ENCODE measurements at places on chromosomes 5 and 9.

GRCh38 chr5:133781436-133782225, 169.3 kb upstream of the FSTL4 start:
- DNase-seq = no peak

GRCh38 chr9:106896695-106897094, 33.7 kb downstream of the ZNF462 start:
- no peak for DNase-seq

DNA sequence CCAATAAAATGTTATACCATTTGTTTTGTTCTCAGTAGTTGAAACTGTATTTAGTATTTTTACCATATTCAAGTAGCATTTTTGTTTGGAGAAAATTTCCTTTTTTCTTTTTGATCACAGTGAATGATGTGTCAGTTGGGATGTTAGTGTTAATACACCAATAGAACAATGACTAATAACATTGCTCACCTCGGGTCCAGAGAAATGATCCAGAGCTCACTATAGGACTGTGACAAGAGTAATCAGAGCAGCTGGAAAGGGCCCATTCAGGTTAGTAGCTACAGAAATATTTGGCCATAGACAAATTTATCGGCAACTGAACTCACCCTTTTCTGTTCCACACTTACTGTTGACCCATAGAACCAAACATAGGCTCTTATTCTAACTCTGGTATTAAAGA, 989.2 kb downstream of the TLE4 start:
- no peak for DNase-seq

DNA sequence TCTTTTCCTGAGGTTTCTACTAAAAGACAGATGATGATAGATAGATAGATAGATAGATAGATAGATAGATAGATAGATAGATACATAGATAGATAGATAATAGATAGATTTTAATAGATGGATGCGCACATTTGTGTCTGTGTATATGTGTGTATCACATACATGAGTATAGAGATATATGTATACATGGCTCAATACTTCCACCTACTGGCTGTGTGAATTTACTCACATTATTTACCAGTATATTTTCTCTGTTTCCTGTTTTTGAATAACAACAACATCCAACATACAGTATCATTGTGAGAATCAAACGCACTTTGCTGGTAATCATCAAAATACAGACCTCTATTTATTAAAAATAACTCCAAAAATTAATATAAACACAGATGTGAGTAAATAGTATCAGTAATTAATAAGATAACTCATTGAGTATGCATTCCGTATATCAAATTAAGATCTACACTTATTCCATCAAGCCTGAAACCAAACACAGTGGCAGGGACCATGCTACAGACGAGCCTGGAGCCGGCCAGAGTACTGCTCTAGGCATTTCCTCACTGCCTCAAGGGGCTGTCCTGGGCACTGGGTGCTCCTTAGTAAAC, 338.0 kb downstream of the SEMA5A start:
- peak; percentile 8 for DNase-seq

- no peak for DNase-seq
These were observed 250.5 kb downstream of the DENND1A start for GRCh38 chr9:123679330-123679987.

DNA sequence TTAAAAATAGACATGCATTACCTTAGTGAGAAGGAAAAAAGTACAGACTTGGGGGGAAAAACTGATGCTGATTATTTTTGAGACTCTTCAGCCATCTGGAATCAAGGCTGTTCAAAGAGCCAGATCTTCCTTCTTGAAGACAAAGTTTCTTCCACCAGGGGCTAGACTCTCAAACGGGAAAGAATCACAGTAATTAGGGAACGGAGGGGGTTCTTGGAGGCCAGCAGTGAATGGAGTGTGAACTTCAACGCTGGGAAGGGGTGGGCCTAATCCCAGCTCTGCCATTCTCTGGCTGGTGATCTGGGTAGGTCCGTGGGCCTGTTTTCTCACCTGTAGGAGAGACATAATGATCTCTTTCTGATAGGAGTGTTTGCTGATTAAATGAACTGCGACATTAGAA, 21.1 kb upstream of the LHX2 start:
- DNase-seq = no peak

- no peak for DNase-seq
These were observed 70.0 kb downstream of the ZNF354C start for GRCh38 chr5:179130101-179130681.

DNA sequence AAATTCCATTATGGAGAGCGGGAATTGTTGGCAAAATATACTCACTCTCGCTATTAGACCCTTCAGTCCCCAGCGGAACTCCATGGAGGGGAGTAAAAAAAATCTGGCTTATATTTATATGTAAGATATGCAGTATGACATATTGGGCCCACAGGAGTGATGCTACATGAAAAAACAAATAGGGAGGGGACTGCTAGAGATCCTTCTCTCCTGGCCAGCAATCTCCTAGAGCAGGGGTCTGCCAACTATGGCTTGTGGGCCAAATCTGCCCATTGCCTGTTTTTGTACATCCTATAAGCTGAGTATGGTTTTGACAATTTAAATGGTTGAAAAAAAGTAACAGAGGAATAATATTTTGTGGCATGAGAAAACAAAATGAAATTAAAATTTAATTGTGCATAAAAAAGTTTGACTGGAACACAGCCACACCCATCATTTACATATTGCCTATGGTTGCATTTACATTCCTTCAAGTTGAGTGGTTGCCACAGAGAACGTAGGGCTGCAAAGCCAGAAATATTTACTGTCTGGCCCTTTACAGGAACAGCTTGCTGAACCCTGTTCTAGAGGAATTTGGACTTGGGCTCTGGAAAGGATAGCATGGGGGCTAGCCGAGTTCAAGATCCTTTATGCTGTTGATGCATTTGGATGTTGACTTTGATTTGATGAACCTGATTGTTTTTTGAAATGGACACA, 197.3 kb upstream of the CLINT1 start:
- DNase-seq = no peak

DNA sequence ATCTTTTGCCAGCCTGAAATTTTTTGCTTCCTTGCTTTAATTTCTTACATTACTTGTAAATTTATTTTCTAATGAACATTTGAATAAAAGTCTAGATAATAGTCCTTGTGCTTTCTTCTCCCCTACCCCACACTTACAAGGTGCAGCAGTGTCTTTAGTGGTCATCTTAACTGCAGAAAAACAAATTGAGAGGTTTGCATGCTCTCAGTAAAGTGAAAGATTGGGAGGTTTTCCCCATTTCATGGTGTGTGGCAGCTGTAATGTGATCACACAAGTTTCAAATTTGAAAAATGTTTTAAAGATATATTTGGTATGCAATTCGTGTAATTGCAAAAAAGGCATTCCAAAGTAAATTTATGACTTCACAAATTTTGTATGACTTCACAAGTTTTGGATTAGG, 14.7 kb downstream of the APC start:
- no peak for DNase-seq

- DNase-seq = no peak
These were observed 34.8 kb upstream of the RAPGEF1 start for GRCh38 chr9:131774636-131775035.

DNA sequence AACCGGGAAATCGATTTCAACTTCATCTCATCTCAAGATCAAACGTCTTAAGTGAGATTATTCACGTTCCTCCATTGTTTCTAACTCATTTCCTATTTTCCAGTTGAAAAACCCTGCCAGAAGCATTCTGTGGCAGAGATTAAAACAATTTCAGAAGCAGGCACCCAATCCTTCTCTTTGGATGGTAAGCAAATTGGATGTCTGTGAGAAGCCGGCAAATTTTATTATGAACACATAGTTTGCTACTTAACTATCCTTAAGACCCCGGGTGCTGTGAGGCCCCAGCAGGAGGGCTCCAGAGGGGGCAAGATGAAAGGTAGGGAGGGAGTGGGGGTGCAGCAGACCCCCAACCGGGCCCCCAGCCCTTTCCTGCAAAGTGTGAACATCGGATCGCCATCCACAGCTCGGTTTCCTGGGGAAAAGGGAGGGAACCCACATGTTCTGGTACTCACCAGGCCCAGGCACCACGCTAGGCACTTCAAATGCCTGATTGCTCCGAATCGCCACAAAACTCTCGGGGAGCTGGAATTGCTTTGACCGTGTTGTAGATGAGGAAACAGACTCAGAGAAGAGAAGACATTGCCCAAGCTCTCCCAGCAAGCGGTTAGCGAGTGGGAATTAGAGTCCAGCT, 167.1 kb upstream of the MVB12B start:
- no peak for DNase-seq

DNA sequence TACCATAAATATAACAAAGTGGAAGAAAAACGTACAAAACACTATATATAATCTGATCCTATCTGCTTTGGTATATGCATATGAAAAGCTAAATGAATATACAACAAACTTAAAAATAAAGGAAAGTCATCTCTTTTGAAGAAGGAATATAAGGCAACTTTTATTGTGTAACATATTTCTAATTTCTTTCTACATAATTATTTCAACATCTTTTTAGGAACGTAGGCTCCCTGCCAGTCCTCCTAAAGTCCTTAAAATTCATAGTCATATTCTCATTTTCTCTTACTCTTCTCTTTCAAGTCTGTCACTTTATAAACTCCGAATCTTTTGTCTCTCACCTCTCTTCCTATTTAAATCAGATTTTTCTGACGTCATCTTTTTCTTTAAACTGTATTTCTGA, 9.6 kb downstream of the DEPDC1B start:
- no peak for DNase-seq

DNA sequence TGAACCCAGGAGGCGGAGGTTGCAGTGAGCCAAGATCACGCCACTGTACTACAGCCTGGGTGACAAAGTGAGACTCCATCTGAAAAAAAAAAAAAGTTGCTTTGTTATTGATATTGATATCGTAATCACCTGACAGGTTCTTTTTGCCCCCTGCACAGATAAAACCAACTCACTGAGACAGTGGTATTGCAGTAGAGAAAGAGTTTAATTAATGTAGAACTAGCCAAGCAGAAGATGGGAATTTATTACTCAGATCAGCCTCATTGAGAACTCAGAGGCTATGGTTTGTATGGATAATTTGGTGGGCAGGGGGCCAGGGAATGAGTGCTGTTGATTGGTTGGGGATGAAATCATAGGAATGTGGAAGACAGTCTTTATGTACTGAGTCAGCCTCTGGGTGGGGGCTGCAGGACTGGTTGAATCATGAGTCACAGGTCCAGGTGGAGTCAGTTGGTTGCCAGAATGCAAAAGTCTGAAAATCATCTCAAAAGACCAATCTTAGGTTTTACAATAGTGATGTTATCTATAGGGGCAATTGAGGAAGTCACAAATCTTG, 35.8 kb upstream of the MEGF10 start:
- DNase-seq = no peak

DNA sequence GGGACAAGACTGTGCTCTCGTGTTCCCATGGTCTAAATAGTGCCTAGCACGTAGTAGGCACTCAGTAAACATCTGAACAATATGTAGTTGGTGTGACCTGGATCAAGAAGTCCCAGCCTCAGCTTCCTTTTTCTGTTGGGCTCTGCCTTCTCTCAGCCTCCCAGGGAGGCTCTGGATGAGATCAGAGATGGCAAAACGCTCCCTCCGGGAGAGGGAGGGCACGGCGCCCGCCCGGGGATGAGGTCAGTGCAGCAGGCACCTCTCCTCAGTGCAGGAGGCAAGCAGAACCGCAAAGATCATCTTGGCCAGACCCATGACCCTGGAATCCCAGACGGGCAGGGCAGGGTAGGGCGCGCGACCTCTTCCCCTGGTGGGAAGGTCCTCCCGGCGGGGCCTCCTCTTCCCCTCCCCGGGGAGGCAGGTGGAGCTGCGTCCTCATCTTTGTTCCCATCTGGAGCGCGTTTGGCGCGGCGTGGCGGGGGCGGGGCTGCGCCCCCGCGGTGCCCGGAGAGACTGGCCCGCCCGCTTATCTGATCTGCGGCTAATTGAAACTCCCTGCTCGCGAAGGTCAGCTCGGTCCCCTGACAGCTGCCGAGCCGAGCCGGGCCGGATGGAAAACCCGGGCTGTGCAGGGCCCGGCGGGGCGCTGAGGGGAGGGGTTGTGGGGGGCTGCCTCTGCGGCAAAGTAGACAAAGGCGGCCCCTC, 60.9 kb downstream of the CXXC5 start:
- peak; percentile 71 for DNase-seq

DNA sequence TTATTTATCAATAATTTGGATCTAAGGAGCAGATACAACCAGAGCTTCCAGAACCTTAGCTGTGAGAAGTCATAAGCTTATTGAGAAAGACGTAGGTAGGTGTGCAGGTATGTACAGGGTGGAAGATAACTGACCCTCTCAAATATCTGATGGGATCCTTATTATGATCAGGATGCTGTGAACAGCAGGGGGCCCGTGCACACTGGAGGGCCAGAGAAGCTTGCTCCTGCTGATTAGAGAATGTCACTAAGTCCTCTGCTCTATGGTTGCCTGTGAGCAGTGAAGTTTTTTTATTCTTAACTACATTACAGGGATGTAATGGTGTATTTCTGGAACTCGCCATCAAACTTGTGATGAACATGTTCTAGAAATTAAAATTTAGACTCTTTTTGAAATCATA, 108.9 kb upstream of the POU5F2 start:
- DNase-seq = no peak

GRCh38 chr5:5128766-5129165, 11.4 kb upstream of the ADAMTS16 start:
- no peak for DNase-seq

DNA sequence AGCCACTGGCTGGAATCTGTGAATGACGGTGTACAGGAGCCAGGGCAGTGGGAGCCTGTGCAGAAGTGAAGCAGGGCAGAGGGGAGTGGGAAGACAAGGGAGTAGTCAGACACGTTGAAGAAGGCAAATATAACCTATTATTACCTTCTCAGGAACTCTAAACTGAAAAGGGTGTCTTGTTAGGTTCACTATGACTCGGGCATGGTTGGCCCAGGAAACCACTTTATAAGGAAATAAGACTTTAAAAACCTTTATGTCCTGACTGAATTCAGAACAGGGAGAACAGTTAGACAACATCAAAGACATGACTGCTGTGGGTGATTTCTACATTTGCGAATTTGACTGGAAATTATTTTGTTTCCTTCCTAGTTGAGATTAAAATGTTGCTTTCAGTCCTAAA, 107.5 kb downstream of the ACER2 start:
- no peak for DNase-seq

DNA sequence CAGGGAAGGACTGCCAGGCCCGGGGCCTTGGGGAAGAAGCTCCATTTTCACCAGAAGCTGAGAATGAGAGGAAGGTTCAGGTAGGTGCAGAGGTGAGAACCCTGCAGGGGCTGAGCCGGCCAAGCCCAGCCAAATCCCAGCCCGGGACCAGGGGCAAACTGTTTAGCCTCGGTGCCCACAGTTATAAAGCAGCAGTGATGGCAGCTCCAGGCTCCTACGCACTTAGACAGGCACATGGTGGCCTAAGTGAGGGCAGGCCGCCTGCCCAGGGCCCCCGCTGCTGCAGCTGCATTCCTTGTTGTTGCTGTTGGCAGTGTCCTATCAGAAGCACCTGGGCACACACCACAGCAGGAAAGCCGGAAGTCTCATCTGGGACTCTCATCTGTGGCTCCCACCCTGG, 159.9 kb upstream of the FOXD4L5 start:
- DNase-seq = no peak

Data from DMS 273 treated with DMSO at 0.1 percent for 48 hours (cell line).